Left cardiac atrium (tissue), 4 donors: ENCODE measurements at places on chromosomes 2 and 18. TPM values are rescaled to one million over a fixed set of nuclear protein-coding genes. Genes with fewer than 3 reads are reported as not detected.

The HOXD12 gene
- total RNA-seq, result not detected

The AKAIN1 gene
- total RNA-seq, result not detected

The POTEJ gene
- not detected for total RNA-seq

The HOXD13 gene
- not detected for total RNA-seq

The C2orf78 gene
- not detected for total RNA-seq

The CCDC102B gene
- total RNA-seq, result 8.6 TPM

The CTAGE1 gene
- total RNA-seq, result not detected

The NIFK gene
- total RNA-seq, result 22.1 TPM

GRCh38 chr2:172893671-172894070 lies 158.0 kb downstream of the RAPGEF4 start:
- no peak for DNase-seq

GRCh38 chr18:64253222-64253621 lies 104.3 kb upstream of the LINC00305 start:
- no peak for DNase-seq

- DNase-seq, result peak; percentile 41
Observed at GRCh38 chr2:177758591-177759371, 313.8 kb downstream of the PDE11A start.

GRCh38 chr2:107607054-107607453 lies 219.6 kb upstream of the RGPD4 start:
- DNase-seq, result no peak

DNA sequence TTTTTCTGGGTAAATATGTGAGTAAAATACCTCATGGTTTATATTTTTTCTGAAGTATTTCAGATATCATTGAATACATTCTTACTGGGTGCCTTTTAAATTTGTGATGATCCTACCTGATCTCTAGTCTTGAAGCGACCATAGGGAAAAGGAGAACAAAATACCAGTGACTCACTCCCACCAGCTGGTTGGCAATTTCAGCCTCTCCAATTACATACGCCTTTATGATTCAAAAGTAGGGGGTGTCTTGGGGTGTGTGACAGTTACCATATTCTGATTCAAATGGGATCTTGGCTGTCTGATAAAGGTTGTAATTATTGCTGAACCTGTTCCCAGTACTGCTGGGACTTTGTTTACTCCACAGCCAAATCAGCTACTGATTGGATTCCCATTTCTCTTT lies 175.9 kb upstream of the NXPH2 start:
- no peak for DNase-seq

GRCh38 chr2:112783187-112783714 lies 1.0 kb downstream of the IL1A start:
- no peak for DNase-seq

DNA sequence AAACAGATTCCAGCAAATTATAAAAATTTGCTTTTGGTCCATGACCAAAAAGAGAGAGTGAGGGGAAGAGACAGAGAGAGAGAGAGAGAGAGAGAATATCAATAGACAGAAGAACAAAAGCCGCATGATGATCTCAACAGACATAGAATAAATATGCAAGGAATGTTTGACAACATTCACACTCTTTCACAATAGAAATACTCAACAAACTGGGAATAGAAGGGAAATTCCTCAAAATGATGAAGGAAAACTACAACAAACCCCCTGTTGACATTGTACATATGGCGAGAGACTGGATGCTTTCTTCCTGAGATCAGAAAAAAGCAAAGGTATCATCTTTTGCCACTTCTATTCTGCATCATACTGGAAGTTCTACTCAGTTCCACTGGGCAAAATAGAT lies 309.7 kb downstream of the RAD51AP2 start:
- no peak for DNase-seq

GRCh38 chr18:48440924-48441323 lies 31.7 kb upstream of the ZBTB7C start:
- DNase-seq, result peak; percentile 47

DNA sequence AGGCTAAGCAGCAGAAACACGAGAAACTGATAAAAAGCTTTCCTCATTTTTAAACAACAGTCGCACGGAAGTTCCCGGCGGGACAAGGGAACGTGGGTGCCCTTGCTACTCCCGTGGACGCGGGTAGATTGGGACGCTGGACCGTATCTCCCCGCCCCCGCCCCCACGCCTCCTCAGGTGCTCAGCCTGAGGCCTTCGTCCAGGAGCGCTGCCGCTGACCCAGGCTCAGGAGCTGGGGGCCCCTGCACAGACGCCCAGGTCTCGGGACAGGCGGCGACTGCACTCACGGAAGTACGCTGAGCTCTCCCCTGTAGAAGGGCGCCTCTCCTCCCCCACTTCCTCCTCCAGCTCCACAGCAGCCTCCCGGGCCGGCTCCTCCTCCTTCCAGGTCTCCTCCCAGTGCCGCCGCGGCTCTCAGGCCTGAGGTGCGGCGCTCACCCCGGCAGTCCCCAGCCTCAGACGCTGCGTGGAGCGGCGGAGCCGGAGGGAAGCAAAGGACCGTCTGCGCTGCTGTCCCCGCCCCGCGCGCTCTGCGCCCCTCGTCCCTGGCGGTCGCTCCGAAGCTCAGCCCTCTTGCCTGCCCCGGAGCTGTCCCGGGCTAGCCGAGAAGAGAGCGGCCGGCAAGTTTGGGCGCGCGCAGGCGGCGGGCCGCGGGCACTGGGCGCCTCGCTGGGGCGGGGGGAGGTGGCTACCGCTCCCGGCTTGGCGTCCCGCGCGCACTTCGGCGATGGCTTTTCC lies at the start of gene ITGAV:
TSS of gene ITGAV (plus strand) at position 445 of the 738 bp plus-strand sequence. CDS start at position 728, 283 bp downstream.
- peak; percentile 96 for DNase-seq

- DNase-seq, result no peak
Observed at GRCh38 chr18:12048827-12049175, 44.8 kb upstream of the ANKRD62 start.

DNA sequence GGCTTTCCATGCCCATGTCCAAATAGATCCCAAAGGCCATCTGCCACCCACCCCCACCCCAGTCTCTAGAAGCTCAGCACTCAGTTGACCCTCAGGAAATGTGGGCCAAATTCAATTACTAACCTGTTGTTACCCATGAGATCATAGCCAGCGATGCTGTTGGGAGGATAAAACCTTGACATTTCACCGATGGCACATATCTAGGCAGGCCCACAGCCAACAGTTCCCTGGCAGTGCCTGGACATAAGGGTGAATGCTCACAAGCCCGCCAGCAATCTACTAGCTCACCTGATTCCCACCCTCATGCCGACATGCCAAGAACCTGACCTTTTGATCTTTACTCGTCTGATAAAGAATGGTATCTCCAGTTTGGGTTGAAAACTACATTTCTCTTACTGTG lies 11.8 kb upstream of the ACOXL start:
- DNase-seq, result no peak

GRCh38 chr2:70960833-70961647 lies 17.4 kb upstream of the ANKRD53 start:
- DNase-seq, result no peak

DNA sequence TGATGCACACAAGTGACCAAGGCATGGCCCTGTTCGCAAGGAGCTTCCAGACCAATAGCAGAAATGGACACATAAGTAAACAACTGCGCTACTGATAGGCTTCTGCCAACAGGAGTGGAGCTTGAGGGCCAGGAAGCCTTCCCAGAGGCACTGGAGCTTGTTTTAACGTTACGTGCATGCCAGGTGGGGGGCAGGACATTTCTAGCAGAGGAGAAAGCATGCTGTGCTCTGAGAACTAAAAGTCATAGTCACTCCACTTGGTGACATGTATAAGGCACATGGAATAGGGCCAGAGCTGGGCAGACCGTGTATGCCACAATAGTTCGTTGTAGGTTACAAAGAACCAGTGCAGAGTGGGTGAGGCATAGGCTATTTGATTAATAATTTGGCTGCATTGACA lies 184.2 kb downstream of the NEDD4L start:
- DNase-seq, result no peak
